ENCODE measurements at places on chromosomes 7 and 10.

GRCh38 chr10:71708897-71709882 lies 10.4 kb downstream of the C10orf105 start:
- no peak for DNase-seq

- DNase-seq = no peak
Measured at GRCh38 chr10:69655124-69655867, 25.2 kb downstream of the FAM241B start.

DNA sequence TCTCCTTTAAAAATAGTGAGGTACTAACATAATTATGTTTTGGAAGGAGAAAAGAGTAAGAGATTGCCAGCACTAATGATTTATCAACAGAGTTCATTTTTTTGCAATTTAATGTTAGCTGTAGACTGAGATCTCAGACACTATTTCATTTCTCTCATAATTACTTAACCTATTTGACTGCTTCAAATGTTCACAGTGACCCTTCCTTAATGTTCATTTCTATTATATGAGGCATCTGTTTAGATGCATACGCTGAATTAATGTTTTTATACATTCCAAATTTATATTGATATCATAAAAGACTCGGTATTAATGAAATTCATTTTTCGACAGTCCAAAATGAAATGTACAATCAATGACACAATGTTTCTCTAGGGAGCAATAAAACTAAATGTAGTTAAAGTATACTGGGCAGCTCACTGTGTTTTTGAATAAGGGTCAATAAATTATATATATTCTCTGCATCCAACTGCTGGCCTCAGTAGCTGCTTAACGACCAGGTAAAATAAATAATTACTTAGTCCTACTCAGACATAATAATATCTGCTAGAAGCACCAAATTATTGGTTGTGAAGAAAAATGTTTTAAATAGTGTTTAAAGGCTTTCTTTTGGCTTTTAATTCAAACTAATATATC lies 373.4 kb downstream of the MAGI2 start:
- no peak for DNase-seq

DNA sequence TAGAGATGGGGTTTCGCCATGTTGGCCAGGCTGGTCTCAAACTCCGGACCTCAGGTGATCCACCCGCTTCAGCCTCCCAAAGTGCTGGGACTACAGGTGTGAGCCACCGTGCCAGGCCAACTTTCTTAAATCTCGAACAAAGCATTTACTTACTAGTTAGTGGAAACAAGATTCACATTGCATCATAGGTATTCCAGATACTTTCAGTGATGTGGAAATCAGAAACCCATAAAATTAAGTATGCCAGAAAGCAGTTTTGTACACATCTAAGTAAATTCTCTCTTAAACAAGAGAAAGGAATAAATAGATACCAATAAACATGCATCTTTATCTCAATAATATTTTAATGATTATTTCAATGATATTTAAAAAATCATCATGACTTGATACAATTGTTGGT lies 75.5 kb downstream of the DGKI start:
- no peak for DNase-seq

GRCh38 chr7:140631021-140631420 lies 9.6 kb downstream of the DENND2A start:
- DNase-seq = no peak

- no peak for DNase-seq
Measured at GRCh38 chr7:20964281-20964918, 177.7 kb upstream of the SP8 start.

DNA sequence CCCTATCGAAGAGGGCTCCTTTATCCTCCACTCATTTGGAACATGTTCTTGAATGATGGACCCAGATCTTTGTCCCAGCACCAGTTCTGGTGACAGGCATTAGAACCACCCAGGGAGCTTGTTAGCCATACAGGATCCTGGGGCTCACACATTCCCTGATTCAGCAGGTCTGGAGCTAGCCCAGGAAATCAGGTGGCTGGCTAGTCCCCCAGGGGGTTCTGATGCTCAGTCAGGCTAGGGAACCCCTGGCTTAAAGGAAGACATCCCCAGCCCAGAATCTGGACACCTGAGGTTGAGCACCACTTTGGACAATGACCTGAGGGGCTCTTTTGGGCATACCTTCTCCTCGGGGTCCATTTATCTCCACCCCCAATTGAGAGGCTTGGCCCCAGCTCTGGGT lies 37.0 kb upstream of the NANOS1 start:
- DNase-seq = no peak

- DNase-seq = peak; percentile 6
Measured at GRCh38 chr10:113454341-113455061, 98.4 kb upstream of the HABP2 start.

DNA sequence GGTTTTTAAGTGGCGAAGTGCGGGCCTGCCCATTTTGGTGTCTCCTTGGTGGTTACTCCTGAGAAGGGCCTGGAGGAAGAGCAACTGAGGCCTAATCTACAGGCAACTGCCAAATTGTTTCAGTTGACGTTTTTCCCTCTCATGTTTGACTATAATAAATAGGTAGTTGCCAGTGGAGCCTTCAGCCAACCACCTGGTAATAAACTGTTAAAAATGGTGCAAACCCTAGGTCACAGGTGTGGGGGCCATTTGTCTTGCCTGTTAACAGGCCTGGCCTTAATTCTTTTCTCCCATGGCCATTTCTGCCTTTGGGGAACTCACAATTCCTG lies 3.7 kb downstream of the IKZF1 start:
- no peak for DNase-seq

DNA sequence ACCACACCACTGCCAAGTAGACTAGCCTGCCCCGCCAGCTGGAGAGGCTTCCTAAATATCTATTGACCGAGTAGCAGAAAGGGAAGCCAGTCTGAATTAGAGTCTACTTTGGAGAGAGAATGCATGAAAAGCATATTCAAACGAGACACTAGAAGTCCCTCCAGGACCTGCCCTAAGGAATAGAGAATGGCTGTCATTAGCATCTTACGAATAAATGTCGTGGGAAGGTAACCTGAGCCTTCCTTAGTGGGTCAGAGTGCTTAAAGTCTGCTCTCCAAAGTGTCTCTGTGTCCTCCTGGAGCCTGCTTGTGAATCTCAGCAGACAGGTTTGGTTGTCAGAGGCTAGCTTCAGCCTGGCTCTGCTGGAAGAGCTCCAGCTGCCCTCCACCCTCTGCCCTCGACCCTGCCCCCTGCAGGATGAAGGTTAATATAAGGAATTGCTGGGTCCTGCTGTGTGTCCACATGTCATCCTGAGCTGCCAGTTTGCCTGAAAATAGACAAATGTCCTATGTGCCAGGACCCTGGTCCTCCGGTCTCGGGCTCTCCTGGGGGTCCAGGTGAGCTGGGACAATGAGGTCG lies 33.4 kb downstream of the FAM241B start:
- no peak for DNase-seq

DNA sequence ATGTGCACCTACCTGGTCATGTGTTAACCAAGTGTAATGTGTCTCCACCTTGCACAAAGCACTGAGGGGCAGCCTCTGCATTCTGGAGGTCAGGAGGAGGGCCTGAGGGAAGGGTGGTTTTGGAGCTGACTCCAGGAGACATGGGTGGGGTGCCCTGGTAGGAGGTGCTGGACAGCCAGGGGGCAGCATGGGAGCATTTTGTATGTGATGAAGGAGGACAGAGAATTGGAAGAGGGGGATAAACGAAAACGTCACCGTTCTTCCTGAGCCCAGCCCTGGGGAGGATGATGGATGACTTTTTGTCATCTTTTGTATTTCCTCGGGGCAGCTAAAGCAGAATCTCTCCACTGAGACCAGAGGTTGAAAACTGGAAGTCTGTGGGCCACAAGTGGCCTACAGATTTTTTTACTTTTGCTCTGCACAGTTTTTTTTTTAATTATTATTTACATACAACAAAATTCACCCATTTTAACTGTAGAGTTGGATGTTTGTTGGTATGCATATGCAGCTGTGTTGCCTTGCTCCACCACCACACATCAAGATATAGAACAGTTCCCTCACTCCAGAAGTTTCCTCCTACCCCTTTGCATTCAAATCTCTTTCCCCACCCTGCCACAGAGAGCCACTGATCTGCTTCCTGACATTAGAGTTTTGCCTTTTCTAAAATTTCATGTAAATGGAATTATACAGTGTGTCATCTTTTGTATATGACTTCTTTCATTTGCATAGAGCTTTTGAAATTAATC lies 242.5 kb downstream of the VTI1A start:
- no peak for DNase-seq

GRCh38 chr10:58807629-58808022 lies 295.0 kb downstream of the BICC1 start:
- DNase-seq = no peak

DNA sequence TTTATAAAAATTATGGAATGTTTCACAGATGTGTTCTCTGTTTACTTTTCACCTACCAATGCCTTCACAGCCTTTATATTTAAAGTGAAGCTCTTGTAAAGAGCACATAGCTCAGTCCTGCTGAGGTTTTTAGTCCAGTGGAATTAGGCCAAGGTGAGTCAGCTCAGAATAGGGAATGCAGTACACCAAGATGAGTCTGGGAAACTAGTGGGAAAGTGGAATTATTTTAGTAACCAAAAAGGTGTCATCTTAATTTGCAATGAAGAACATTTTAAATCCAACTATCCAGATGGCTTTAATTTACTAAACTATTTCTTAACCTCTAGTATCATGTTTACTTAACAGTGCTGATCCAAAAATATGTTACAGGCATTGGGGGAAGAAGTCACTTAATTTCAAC lies 236.3 kb upstream of the CTBP2 start:
- no peak for DNase-seq

GRCh38 chr10:52312942-52313255 lies 1.2 kb upstream of the DKK1 start:
- no peak for DNase-seq

DNA sequence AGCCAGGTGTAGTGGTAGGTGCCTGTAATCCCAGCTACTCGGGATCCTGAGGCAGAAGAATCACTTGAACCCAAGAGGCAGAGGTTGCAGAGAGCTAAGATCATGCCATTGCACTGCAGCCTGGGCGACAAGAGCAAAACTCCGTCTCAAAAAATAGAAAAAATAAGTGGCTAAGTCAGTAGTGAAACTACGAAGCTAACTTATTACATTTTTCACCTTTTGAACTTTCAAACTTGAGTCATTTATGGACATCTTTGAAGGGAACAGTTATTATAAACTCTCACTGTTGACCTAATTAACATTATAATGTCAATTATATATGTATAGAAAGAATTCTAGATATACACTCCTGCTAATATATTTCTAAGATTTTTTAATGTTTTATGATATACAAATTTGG lies 541.5 kb upstream of the C7orf33 start:
- no peak for DNase-seq

All from T-helper 2 cell treated with Interferon-gamma antibody and Interleukin-4, amounts not matched to agents 5 μg/mL and 100 μg/mL, for 36 hours (primary cell).